ENCODE measurements at places on chromosomes 7 and 10. TPM values are rescaled to one million over a fixed set of nuclear protein-coding genes. Genes with fewer than 3 reads are reported as not detected.

DNA sequence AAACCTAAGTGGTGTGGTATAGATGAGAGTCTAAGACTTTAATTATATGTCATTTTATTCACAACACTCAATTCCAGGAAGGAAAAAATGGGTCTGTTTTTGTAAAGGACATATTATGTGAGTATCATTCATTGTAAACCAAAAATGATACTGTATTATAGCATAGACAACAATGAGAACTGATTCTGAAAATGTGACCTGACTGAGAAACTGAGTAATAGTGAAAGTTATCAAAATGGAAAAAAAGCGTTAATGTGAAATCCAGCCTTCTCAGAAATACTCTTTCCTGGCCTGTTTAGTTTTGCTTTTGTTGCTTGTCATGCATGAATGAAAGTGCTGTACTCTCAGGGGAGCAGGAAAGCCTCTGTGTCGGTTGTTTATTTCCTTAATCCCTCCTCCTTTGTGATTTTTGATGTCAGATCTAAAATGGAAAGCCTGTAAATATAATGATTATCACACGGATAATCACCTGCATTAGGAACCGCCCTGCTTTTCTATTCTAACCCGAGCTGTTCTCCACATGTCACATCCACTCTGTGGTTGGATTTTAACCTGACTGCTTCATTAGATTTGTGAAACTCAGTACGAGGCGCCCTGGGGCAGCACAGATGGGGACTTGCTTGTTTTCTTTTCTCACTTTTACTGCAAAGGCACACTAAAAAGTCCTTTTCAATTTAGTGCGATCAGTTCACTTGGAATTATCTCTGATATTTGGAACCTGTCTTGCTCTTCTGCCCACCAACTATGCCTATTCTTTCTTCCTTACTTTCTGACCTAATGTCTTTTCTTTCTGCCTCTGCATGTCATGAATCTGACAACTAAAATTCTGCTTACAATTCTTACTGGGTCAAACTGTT, 240.9 kb upstream of the KAT6B start:
- no peak for DNase-seq

GRCh38 chr10:11902646-11903045, 79.5 kb downstream of the PROSER2 start:
- no peak for DNase-seq

The MET gene
- total RNA-seq: 15.8 TPM

The CDC14C gene
- not detected for total RNA-seq

DNA sequence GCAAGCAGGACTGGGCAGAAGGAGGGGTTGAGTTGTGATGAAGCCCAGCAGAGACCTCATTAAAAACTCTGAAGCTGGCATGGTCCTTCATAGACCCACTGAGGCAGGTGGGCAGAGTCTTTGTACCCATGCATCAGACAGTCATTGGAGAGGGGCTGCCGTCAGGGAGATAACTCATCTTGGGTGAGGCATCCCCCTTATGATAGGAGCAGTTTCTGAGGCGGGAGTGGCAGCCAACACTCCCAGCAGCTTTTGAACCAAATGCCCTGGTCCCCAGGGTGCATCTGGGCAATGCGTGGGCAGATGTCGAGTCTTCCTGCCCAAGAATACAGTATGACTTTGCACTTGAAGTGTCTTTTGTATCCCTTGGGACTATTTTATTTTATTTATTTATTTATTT, 68.1 kb downstream of the HTR5A start:
- DNase-seq: no peak

GRCh38 chr10:124552691-124553276, 91.2 kb downstream of the LHPP start:
- no peak for DNase-seq

The SFTPA1 gene
- not detected for total RNA-seq

The MYO3A gene
- total RNA-seq: 2.2 TPM

DNA sequence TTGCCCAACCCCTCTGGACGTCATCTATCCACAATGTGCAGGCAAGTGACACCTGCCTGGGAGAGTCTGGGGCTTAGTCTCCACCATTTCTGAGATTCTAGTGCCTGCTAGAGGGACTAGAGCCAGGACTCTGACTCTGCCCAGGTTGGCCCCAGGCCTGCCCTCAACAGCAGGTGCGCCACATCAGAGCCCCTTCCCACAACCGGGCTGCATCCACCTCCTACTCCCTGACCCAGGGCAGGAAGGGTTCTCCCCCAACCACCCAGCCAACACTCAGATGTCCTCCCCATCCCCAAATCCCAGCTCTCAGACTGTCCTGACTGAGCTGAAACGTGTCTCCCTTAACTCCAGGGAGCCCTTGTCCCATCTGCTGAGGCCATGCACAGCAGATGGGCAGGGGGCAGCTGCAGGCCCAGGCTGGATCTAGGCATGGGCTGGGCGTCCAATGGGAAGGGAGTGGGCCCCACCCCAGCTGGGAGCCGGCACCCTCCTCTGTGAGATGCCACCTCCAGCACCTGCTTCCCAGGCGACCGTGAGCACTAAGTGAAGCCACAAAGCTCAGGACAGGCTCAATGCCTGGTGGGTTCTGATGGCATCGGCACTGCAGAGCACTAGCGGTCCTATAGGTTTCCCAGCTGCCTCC, 49.2 kb downstream of the RASGEF1A start:
- no peak for DNase-seq

DNA sequence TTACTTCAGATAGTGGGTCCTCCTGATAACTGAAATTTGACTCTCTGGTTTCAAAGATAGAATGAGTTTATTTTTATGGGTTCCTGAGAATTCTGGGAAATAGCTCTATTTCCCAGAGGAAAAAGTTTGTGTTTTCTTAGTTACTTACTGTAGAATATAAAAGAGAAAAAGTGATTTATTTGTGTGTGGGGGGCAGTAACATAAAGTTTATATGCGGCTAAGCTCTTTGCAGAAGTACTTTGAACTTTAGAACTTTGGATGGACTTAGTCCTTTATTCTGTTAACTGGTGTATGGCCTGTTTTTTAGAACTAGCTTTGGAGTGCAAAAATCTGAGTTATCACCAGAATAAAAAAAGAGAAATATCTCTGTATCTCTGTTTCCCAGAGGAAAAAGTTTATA, 157.1 kb downstream of the BBS9 start:
- DNase-seq: no peak

The ZRANB1 gene
- 37.9 TPM for total RNA-seq

DNA sequence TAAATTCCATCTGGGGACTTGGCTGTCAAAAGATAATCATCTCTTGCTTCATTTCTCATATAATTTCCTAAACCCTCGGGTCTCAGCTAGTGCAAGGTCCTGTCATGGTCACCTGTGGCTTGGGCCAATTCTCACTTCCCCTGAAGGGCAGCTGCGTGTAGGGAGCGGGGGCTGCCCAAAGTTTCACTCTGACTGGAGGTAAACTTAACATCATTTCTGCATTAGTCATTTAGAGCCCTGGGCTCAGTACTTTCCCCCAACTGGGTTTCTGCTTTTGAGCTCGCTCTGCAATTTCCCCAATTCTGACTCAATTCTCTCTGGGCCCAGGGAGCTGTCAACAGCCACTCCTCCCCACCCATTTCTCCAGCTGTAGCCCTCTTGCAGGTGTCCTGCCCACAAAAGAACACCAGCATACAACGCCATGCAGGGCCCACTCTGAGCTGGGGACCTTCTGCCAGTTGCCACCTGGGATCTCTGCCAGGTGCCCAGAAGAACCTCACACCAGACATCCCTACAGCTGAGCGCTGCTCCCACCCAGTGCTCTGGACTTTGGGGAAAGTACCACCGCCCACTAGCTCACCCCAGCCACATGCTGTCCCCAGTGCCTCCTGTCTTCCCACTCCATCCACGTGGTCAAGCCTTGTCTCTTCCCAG, 37.9 kb downstream of the VOPP1 start:
- DNase-seq: peak; percentile 42

The ZNF25 gene
- 5.3 TPM for total RNA-seq

DNA sequence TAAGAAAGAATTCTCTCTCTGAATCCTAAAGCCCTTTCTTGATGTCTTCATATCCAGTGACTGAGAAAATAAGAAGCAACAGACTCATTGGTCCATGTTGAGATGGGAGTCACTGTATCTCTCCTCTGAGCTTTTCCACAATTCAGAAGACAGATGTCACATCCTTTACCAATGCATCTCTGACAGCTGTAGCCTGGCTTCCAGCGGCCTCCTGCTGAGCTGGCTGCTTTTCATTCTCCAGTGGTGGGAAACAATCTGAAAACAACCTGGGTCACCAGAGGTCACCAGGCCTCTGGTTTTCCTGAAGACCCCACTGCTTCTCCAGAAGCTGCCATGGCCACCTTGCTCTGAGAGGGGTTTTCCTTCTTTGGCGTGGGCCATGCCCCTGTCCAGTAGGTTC, 18.3 kb upstream of the RPA3 start:
- DNase-seq: no peak
